Cardiac atrium fibroblast (primary cell): ENCODE measurements at places on chromosomes 4 and X. TPM values are rescaled to one million over a fixed set of nuclear protein-coding genes. Genes with fewer than 3 reads are reported as not detected.

The ANKRD17 gene
- total RNA-seq: 36.5 and 38.1 TPM in 2 replicates

The NXT2 gene
- 8.4 and 10.7 TPM in 2 replicates for total RNA-seq

The RAB41 gene
- total RNA-seq: not detected in 2 replicates

The PAGE2 gene
- total RNA-seq: not detected in 2 replicates

The PRDM8 gene
- total RNA-seq: 0.81 and 3.1 TPM in 2 replicates

The INTU gene
- total RNA-seq: 2.0 and 4.5 TPM in 2 replicates

The SASH3 gene
- not detected in 2 replicates for total RNA-seq

The XPNPEP2 gene
- 5.5 and 6.3 TPM in 2 replicates for total RNA-seq

The SHOX gene
- total RNA-seq: not detected in 2 replicates

The SORCS2 gene
- 0.16 and 0.18 TPM in 2 replicates for total RNA-seq

The TBC1D9 gene
- total RNA-seq: 20.9 and 23.7 TPM in 2 replicates

The ERAS gene
- not detected in 2 replicates for total RNA-seq
